A549 treated with Mapracorat at 1 μM for 4 hours (cell line): ENCODE measurements at places on chromosomes 4 and X. TPM values are rescaled to one million over a fixed set of nuclear protein-coding genes. Genes with fewer than 3 reads are reported as not detected.

MAGEA4 gene
- total RNA-seq: not detected in 5 replicates

VBP1 gene
- 47.0 to 67.0 TPM (median 49.1 TPM) in 5 replicates for total RNA-seq

CASK gene
- 17.8 to 23.1 TPM (median 20.3 TPM) in 5 replicates for total RNA-seq

TCEAL7 gene
- total RNA-seq: not detected in 5 replicates
